Activated T-cell treated with anti-CD3 and anti-CD28 coated beads, Interleukin-2, amount 50 U/mL, for 72 hours (primary cell): ENCODE measurements at places on chromosomes 3 and 15.

- no peak for DNase-seq
Observed at GRCh38 chr3:15905041-15905440, 107.3 kb upstream of the ANKRD28 start.

GRCh38 chr3:48716508-48716981 is 476 bp downstream of the IP6K2 start:
- DNase-seq = peak; percentile 25

DNA sequence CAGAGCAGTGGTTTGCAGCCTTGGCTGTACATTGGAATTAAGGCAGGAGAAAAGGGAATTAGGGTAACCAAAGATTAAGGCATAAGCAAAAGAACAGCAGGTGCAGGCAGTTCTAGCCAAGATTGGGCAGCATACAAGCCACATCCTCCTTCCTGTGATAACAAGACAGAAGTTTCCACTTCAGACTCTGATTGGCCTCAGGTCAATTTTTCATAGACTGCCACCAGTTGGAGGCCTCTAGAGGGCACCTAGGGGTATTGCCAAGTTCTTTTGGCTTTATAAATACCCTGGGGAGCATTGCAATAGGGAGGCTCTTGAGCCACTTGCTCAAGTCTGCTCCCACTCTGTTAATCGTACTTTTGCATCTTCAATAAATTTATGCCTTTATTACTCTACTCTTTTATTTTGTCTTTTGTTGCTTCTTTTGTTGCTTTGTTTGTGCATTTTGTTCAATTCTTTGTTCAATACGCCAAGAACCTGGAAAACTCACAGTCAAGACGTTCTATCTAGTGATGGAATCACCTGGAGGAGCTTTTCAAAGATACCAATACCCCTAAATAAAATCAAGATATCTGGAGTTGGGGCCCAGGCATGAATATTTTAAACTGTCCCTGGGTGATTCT is 32.2 kb upstream of the FMN1 start:
- DNase-seq = peak; percentile 34

GRCh38 chr15:69127306-69127705 is 33.1 kb upstream of the GLCE start:
- no peak for DNase-seq

DNA sequence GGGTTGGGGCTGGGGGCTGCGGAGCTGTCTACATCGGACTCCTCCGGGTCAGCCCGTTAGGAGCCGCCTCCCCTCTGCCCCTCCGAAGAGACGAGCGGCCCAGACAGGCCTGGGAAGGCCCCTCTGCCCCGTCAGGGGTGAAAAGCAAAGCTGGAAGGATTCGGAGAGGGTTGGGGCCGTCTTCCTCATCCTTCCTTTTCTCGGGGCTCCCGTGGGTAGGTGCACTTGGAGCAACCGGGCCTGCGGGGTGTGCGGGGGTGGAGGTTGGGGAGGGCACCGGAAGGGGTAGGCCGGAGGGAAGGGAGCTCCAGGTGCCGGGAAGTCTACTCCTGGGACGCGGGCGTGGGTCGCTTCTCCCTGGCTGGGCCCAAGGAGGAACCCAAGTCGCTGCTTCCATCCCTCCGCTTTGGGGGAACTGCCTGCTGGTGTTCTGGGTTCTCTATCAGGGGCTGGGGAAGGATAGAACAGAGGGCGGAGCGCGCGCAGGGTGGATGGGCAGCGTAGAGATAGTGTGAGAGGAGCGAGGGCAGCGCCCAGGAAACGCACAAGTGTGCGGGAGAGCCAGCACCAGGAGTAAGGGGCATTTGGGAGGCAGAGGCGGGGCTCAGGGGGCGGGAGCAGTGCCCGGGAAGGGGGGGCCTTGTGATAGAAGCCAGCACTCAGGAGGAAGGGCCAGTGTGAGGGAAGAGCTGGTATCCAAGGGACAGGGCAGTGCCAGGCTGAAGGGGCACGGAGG is 590 bp downstream of the POLR2H start:
- peak; percentile 65 for DNase-seq

GRCh38 chr3:17949101-17949500 is 206.7 kb upstream of the TBC1D5 start:
- no peak for DNase-seq

DNA sequence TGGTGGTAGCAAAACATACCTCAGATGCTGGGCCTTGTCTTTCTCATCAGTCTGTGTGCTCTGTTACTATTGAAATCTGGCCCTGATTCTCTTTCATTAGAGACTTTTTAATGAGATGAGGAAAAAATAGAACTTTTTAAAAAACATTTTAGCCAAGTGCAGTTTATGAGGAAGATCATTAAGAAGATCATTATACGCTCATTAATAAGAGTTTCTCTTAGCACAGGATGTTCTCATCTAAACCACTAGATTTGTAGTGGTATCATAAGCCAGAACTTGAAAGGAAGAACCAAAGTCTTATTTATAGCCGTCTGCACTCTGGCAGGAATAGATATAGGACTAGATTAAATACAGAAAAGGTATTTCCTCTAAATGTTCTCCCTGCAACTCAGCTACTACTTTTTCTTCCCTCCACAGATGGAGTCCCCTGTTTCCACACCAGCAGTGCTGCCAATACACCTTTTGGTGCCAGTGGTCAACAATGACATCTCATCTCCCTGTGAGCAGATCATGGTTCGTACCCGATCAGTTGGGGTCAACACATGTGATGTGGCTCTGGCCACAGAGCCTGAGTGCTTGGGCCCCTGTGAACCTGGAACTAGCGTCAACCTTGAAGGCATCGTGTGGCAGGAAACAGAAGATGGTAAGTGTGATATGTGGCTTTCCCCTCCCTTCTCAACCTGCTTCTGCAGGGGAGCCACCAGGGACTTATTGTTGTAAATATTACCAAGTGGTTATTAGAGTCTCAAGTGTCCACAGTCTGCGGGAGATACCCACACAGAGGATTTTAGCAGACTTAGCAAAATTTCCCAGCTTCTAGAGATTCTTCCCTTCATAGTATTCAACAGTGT is 152.8 kb downstream of the RBPMS2 start:
- DNase-seq = peak; percentile 58

GRCh38 chr3:34106879-34107278 is 308.4 kb downstream of the PDCD6IP start:
- DNase-seq = peak; percentile 9
